Vagina (tissue), 2 donors: ENCODE measurements at places on chromosomes 7 and 10.
A peak's percentile ranks its signal among the peaks of the same experiment; 100 is the strongest.

DNA sequence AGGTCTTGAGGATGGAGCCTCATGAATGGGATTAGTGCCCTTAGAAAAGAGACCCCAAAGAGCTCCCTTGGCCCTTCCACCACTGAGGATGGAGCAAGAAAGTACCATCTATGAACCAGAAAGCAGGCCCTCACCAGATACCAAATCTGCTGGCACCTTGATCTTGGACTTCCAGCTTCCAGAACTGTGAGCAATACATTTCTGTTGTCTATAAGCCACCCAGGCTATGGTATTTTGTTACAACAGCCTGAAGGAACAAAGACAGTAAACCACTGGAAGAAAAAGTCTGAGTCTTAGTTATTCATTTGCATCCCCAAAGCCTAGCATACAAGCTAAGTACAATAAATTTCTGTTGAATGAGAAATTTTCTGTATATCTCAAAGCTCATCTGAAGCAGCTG is 37.9 kb upstream of the TNS3 start:
- H3K4me3 ChIP-seq = no peak overlapping the region
- no peak overlapping the region for H3K27ac ChIP-seq
- H3K4me1 ChIP-seq = peaks cover 20% of the 10 kb centered on the region
- H3K27me3 ChIP-seq = no peaks in the 10 kb centered on the region
- no peaks in the 10 kb centered on the region for H3K36me3 ChIP-seq

- H3K36me3 ChIP-seq = no peaks in the 10 kb centered on the region
- H3K27ac ChIP-seq = no peak overlapping the region
- no peaks in the 10 kb centered on the region for H3K27me3 ChIP-seq
- DNase-seq = no peak
Observed at GRCh38 chr10:47457528-47457820, 26.4 kb downstream of the ANXA8 start.

DNA sequence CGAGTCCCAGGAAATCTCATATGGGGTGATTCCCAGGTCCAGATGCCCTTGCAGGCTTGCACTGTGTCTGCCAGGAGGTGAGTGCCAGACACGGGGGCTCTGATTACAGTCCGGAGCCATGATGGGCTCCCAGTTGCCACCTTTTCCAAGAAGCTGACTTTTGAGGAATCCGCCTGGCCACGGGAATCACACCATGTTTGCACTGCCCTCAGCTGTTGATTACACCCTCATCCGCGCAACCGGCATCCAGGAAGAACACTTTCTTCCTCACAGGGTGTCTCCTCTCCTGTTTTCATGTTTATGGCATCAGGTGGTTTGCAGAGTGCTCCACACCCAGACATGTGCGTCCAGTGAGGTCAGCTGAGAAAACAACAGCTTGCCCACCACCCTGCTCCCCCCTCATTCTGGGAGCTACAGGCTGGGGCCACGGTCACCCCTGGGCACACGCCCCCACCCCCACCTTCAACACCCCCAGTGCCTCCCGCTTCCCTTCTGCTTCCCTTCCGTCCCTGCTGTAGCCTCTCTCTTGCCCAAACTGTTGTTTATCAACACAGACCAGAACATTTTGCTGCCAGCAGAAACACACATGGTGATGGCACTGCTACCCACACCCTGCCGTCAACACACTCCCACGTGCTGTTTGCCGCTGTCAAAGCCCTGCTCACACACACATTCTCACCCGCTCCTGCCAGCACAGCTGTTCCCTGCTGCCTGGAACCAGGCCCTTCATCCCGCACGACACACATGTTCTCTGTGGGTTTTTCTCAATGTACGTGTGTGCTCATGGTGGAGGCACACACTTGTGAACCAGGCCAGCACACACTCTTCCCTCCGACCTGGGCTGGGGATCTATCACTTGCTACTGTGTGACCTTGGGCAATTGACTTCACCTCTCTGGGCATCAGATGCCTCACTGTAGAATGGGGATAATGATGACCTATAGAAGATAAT is 35.8 kb downstream of the DDIT4 start:
- H3K27me3 ChIP-seq = no peaks in the 10 kb centered on the region
- H3K36me3 ChIP-seq = no peaks in the 10 kb centered on the region
- H3K4me1 ChIP-seq = peaks cover 34% of the 10 kb centered on the region
- no peak for DNase-seq

DNA sequence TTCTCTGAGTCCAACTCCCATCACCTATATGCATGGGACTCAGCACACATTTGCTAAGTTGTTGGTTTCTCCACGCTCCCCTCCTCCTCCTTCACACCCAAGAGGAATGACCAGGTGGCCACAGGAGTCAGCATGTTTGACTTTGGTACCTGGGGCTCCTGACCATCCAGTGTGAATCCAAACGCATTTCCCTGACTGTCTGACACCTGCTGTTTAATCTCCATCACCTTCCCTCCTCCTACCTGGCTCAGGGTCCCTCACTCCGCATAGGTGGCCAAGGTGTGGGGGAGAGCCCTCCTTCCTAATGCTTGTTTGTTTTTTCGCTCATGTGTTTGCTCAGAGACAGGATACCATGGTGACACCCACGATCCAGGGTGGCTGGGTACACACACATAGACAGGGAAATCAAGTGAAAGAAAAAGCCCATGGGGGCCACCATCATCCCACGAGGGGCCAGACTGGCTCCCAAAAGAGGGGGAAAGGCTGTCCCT is 194.9 kb downstream of the KCNMA1 start:
- peaks cover 4% of the 10 kb centered on the region for H3K4me1 ChIP-seq
- no peak for DNase-seq
- H3K27ac ChIP-seq = no peak overlapping the region
- no peaks in the 10 kb centered on the region for H3K36me3 ChIP-seq
- no peak overlapping the region for H3K4me3 ChIP-seq

- H3K4me1 ChIP-seq = peaks cover 86% of the 10 kb centered on the region
- no peak for DNase-seq
- no peak overlapping the region for H3K27ac ChIP-seq
- H3K27me3 ChIP-seq = no peaks in the 10 kb centered on the region
- no peaks in the 10 kb centered on the region for H3K36me3 ChIP-seq
Observed at GRCh38 chr10:124725791-124726190, 18.4 kb downstream of the FAM53B start.

DNA sequence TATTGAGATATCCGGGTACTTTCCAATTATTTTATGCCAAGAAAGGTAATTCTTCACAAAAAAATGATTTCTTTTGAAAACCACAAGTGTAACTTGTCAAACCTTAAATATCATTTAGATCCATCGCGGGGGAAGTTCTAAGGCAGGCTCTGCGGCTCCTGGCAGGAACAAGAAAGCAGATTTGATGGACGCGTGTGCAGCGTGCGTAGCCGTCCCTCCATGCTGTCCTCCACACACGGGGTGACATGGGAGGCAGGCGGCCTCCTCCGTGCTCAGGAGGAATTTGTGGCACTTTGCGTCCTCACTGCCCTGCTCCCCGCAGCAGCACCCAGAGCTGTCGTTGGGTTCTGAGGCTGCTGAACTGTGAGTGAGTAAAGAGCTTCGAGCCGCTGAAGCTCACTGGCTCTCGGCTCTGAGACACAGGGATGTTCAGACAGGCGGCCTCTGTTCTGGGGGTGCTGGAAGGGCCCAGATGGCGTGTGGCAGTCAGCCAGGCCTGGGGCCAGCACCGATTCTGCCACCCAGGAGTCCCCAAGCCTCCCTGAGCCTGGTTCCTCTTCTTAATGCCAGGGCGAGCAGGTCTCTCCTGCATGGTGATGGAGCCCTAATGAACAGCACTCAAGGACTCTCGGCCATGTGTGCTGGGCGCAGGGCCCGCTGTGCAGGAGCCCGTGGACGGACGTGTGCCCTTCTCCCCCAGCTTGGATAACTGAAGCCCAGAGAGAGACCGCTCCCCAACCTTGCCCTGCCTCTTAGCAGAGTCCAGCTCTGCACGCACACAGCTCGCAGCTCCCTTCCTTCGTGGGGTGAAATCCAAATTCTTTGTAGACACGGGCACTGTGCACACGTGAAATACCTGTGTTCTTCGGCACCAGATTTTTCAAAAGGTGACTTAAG is 185.4 kb upstream of the SHH start:
- DNase-seq = peak; percentile 79
- peaks cover 6% of the 10 kb centered on the region for H3K4me1 ChIP-seq
- no peak overlapping the region for H3K27ac ChIP-seq

- H3K4me3 ChIP-seq = no peak overlapping the region
- no peak for DNase-seq
- no peaks in the 10 kb centered on the region for H3K27me3 ChIP-seq
- H3K4me1 ChIP-seq = peaks cover 4% of the 10 kb centered on the region
Observed at GRCh38 chr7:101608772-101609713, 20.1 kb downstream of the MYL10 start.

- H3K27me3 ChIP-seq = no peaks in the 10 kb centered on the region
- no peak overlapping the region for H3K4me3 ChIP-seq
- peaks cover 18% of the 10 kb centered on the region for H3K4me1 ChIP-seq
- DNase-seq = no peak
Observed at GRCh38 chr10:70355051-70356021, 27.1 kb downstream of the LRRC20 start.

- H3K36me3 ChIP-seq = peaks cover 32% of the 10 kb centered on the region
- no peak overlapping the region for H3K27ac ChIP-seq
- no peaks in the 10 kb centered on the region for H3K27me3 ChIP-seq
- DNase-seq = no peak
- no peaks in the 10 kb centered on the region for H3K4me1 ChIP-seq
Observed at GRCh38 chr7:140045697-140046096, 17.1 kb downstream of the PARP12 start.

- no peaks in the 10 kb centered on the region for H3K36me3 ChIP-seq
- no peak overlapping the region for H3K4me3 ChIP-seq
- peaks cover 42% of the 10 kb centered on the region for H3K4me1 ChIP-seq
- no peak for DNase-seq
- no peaks in the 10 kb centered on the region for H3K27me3 ChIP-seq
Observed at GRCh38 chr10:77391605-77392235, 245.9 kb downstream of the KCNMA1 start.

- no peak overlapping the region for H3K4me3 ChIP-seq
- H3K27me3 ChIP-seq = no peaks in the 10 kb centered on the region
- peaks cover 7% of the 10 kb centered on the region for H3K4me1 ChIP-seq
Observed at GRCh38 chr10:88960802-88961201, 8.2 kb upstream of the ACTA2 start.

GRCh38 chr7:27890205-27890849 is 150.4 kb downstream of the TAX1BP1 start:
- no peaks in the 10 kb centered on the region for H3K4me1 ChIP-seq
- H3K4me3 ChIP-seq = no peak overlapping the region
- DNase-seq = no peak
- no peaks in the 10 kb centered on the region for H3K27me3 ChIP-seq
- H3K27ac ChIP-seq = no peak overlapping the region
- H3K36me3 ChIP-seq = no peaks in the 10 kb centered on the region

DNA sequence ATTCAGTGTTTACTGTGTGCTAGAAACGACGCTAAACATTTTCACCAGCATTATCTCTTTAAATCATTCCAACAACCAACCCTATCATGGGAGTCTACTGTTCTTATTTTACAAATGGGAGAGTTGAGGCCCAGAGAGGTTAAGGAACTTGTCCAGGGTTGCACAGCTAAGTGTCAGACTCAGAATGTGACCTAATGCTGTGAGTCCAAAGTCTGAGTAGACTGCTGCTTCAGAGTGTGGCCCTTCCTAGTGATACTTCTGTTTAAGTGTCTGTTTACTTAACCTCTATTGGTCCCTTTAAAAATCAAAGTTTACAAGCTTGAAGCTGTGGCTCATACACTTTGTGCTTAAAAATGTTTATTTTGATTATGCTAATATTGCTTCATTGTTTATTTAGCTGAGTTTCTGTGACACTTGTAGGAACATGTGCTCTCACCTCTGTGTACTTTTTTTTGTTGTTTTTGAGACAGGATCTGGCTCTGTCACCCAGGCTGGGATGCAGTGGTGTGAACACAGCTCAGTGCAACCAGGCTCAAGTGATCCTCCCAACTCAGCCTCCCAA is 84.4 kb upstream of the SYPL1 start:
- no peak for DNase-seq
- no peaks in the 10 kb centered on the region for H3K27me3 ChIP-seq
- H3K4me1 ChIP-seq = peaks cover 5% of the 10 kb centered on the region
- no peaks in the 10 kb centered on the region for H3K36me3 ChIP-seq
- no peak overlapping the region for H3K27ac ChIP-seq
- H3K4me3 ChIP-seq = no peak overlapping the region

DNA sequence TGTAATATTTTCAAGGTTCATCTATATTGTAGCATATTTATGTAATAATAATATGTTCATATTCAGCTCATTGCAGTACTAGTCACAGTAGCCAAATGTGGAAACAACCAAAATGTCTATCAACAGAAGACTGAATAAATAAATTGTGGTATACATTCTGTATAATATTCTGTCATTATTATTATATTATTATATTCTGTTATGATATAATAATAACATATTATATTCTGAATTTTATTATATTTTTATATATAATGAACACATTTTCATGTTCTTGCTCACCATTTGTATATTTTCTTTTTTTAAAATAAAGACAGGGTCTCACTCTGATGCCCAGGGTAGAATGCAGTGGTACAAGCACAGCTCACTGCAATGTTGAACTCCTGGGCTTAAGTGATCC is 91.2 kb upstream of the STARD3NL start:
- H3K36me3 ChIP-seq = no peaks in the 10 kb centered on the region
- no peak for DNase-seq
- H3K4me3 ChIP-seq = no peak overlapping the region
- no peaks in the 10 kb centered on the region for H3K27me3 ChIP-seq
- no peaks in the 10 kb centered on the region for H3K4me1 ChIP-seq

GRCh38 chr10:27680691-27681605 is 64.7 kb downstream of the MKX start:
- H3K36me3 ChIP-seq = no peaks in the 10 kb centered on the region
- peaks cover 8% of the 10 kb centered on the region for H3K4me1 ChIP-seq
- no peak overlapping the region for H3K4me3 ChIP-seq

DNA sequence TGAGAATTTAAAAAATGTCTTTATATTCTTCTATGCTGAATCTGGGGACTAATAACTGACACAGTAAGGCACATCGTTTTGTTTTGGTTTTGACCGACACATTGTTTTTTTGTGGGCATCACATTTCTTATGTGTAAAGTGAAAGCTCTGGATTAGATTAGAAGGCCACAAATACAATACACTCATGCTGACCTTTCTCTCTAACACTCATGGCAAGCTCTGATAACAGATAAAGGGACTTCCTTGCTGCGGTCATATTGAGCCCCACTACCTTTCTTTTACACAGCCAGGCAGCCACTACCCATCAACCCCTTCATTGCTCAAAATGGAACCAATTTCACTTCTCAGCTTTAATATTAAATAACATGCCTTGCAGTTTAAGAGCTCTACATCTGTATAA is 26.0 kb downstream of the PPP1R3A start:
- no peak overlapping the region for H3K4me3 ChIP-seq
- H3K4me1 ChIP-seq = no peaks in the 10 kb centered on the region
- H3K27me3 ChIP-seq = no peaks in the 10 kb centered on the region
- no peak overlapping the region for H3K27ac ChIP-seq
- no peak for DNase-seq

- no peaks in the 10 kb centered on the region for H3K27me3 ChIP-seq
- no peak overlapping the region for H3K27ac ChIP-seq
- no peaks in the 10 kb centered on the region for H3K36me3 ChIP-seq
- DNase-seq = no peak
- H3K4me1 ChIP-seq = peaks cover 15% of the 10 kb centered on the region
Observed at GRCh38 chr10:113712755-113713639, 33.3 kb downstream of the CASP7 start.
